Activated T-helper 1 cell treated with anti-CD3 and anti-CD28 coated beads, Interleukin-2, amount 50 U/mL, for 16 hours (primary cell): ENCODE measurements at places on chromosomes 2 and 18.

DNA sequence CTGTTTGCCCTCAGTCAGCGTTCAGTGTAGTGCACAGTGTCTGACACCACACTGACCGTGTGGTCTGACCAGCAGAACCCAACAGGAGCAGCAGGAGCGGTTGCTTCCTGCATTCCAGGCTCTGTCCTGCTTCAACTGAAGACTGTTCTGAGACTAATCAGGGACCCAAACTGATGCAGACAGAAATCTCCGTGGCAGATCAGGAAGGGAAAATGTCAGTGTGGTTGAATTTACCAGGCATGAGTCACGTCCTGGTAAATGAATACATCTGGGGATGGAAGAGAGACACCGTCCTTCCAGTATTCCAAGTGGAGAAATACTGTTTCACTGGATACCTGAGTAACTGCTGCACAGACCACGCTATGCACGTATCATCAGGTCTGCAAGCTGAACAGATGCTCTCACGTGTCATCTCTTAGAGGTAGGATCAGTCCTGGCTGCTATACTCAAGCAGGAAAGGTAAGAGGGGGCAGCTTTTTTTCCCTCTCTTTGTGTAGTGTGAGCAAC lies 223.6 kb upstream of the EPAS1 start:
- DNase-seq = no peak

- DNase-seq = no peak
These were observed 335 bp downstream of the ERFE start for GRCh38 chr2:238159071-238159539.

DNA sequence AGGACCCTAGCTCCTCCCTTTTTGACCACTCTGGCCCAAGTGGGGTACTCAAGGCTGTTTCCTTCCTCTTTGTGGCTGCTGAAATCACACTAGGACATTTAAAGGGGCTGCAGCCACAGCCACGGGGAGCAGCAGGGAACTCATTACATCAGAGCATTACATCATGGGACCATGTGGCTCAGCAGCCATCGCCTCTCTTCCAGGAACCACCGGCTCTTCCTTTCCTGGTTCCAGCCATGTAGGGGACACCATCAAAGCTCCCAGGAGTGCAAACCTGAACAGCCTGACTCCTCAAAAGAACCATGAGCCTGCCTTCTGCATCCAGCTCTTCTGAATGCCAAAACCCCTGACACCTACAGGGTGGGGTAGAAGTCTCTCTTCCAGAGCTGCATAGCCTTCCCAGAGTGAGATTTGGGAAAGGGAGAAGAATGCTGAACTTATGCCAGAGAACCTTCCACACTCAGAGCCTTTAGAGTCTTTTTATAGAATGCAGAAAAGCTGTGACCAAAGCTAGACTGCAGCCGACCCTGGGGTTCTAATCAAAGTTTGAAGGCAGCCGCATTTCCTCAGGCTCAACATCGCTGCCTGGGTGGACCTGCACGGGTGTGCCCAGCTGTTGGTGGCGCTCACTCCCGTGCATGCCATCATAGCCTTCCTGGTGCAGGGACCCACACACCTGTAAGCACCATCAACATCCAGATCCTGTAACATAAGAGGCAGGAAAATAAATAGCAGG lies 121.7 kb downstream of the KLHL29 start:
- DNase-seq = no peak

DNA sequence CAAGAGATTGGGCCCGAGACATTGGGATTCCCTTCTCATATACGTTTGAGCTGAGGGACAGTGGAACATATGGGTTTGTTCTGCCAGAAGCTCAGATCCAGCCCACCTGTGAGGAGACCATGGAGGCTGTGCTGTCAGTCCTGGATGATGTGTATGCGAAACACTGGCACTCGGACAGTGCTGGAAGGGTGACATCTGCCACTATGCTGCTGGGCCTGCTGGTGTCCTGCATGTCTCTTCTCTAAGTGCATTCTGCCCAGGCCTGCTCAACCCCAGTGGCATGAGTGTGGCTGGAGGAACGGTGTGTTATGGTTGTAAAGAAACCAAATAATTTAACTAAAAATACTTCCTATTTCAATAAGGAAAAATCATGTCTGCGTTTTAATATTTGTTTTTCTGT lies 29.9 kb downstream of the CPO start:
- DNase-seq = no peak

DNA sequence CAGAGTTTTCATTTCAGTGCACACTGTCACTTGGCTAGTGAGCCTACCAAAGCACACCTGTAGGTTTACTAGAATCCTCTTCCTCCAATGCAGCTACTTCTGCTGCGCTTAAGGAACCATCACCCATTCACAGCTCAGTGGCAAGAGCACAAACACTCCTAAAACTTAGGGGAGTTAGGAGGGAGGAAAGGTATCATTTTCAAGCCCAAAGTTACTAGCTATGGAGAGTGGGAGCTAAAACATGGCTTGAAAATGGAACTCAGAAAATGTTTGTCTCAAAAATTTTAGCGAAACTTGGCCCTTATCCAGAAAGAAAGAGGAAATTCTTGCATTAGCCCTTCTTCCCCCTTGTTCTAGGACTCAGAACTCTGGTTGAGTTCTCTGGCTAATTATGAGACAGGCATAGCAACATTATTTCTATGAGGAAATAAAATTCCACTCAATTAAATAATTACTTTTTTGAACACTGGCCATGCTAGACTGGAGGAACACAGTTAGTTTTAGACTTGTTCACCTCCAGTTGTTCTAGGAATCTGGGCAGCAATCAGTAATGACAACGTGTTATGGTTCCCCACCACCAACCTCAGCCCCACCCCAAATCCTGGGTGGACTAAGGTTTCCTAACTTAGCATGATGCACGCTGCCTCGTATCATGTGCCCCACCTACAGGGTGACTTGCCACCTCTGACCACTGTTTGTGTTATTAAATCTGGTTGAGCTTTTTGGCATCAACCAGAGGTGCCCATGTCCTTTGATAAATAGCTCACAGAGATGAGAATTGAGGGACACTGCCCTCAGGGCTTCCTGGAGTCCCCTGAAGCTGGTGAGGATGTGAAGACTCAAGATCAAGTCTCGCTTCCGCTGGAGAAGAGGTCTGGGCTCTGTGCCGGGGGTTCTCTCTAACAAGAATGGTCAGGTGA lies 32.8 kb downstream of the LPIN2 start:
- DNase-seq = no peak

DNA sequence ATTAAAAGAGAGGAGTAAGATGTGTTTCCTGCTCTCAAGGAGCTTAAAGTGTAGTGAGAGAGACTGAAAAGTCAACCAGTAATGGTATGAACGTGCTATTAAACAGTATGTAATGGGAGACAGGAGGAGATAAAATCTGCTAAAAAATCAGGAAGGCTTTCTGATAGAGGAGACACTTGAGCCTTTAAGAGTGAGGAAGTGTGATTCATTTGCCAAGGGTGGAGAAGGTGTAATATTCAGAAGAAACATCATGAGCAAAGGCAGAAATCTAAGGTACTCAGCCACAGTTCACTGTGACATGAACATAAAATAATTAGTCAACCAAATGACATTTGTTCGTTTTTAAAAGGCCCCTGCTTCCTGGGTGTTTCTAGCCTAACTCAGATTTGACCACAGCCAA lies 137.8 kb upstream of the SKOR2 start:
- no peak for DNase-seq

- DNase-seq = no peak
These were observed 135.3 kb downstream of the CCDC148 start for GRCh38 chr2:158321264-158321663.

GRCh38 chr18:551404-552061 lies 28.6 kb upstream of the CETN1 start:
- no peak for DNase-seq

DNA sequence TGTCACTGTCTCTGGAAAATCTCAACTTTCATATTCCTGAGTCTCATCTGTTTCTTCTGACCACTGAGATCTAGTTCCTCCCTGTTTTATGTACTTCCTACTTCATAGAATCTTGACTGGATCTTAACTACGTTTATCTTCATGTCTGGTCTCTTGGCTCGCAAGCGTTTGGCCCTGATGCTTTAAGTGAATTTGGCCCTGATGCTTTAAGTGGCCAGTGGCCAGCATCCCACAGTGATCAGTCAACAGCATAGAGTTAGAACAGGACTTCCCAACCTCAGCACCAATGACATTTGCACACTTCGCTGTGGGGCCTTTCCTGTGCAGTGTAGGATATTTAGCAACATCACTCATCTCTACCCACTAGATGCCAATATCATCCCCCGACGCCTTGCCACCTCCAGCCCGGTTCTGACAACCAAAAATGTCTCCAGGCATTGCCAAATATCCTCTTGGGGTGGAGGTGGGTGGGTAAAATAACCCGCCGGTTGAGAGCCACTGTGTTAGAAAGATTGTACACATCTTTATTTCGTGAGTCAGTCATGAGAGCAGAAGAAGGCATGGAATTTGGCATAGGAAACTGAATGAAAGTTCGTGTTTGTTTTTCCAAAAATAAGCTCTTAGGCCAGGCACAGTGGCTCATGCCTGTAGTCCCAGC lies 12.2 kb downstream of the TM4SF20 start:
- DNase-seq = no peak

DNA sequence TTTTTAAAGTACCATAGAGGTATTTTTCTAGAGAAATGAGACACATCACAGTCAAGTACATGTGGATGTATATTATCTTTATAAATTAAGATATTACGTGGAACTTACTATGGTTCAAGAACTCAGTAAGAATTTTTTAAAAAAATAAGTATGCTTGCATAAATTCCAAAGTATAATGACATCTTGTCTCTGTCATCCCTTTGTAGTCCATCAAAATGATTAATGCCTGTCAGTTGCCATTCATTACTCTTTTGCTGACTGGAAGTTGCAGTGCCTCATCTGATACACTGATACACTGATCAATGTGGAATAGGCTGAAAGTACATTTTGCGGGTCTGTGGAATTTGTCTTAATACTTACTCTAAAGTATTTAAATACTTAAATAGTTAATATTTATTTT lies 177.2 kb downstream of the GALNT13 start:
- DNase-seq = no peak

- DNase-seq = no peak
These were observed 30.7 kb downstream of the NIFK start for GRCh38 chr2:121705958-121706357.

DNA sequence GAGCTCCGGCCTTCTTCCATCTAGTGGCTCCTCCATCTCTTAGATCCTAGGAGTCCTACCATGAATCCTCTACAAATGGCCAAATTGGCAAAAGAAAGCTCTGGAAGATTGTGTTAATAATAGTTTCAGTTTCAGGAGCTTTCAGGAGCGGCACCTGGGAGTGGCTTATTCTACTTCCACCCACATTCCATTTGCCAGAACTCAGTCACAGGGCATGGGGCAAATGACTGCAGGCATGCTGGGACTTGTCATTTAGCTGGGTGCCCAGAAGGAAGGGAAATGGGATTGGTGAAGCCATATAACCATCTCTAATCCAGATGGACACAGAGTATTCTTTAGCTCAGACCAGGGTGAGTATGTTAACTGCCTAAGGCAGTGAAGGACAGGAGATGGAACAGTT lies 3.6 kb upstream of the LRATD1 start:
- no peak for DNase-seq

DNA sequence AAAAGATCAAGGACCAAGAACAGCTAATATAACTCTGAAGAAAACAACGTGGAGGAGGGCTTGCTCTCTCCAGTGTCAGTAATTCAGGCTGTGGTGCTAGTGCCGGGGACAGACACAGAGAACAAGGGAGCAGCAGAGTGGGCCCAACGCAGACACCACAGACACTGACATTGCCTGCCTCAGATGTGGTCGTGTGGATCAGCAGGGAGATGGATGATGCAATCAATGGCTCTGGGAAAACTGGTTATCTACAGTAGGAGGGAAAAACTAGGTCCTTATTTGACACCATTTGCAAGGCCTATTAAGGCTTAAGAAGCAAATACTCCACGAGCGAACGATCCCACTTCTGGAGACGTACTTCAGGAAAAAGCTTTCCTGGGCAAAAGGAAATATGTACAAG lies 36.1 kb downstream of the HDLBP start:
- no peak for DNase-seq

DNA sequence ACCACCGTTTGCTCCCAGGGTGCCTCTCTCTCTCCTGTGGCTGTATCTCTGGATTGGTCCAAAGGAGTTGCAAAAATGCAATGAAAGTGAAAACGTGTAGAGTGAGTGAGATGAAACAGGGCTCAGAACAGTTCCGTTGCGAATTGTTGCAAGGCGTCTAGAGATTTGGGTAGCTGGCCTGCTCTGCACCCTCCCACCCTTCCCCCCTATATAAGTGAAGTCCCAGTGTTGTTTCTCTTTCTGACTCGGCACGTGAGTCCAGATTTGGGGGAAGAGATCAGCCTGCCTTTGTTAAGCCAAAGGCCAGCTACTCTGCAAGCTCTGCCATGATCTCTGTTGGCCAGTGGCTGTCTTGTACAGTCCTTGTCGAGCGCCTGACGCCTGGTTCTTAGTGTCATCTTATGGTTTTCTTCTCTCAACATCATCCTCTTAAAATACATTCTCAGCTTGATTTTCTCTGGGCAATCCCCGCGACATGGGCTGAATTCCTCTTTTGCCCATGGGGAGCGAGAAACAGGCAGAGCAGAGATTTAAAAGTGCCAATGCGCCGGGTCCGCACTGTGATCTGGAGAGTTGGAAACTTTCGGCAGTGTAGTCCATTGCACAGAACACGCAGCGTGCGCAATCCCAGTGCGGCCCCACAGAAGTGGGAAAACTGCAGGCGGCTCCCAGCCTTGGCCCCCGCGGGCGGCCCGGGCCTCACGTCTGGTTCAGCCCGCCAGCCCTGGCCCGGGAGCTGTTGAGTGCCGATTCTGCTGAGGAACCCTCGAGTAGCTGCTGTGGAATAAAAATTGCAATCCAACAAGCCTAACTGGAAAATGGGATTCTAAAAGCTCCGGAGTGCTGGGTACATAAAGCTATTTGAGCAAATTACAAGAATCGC lies 9.3 kb downstream of the MEIS1 start:
- DNase-seq = no peak

DNA sequence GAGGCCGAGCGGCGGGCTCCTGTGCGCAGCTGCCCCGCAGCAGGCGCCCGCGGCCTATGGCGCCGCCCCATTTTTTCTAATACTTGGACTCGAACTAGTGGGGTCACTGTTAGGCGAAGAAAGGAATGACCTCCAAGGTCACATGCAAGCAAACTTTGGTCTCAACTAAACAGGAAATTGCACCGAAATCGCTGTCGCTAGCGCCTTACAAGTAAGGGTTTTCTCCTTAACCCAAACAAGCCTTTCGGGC lies 339 bp downstream of the ACAA2 start:
- DNase-seq = no peak

GRCh38 chr2:191983591-191983990 lies 136.7 kb upstream of the CAVIN2 start:
- DNase-seq = no peak

GRCh38 chr18:24095976-24096375 lies 42.9 kb upstream of the CABYR start:
- no peak for DNase-seq
